Stimulated activated CD8-positive, alpha-beta memory T cell treated with anti-CD3 and anti-CD28 coated beads, Interleukin-15, amount 100 ng/mL, for 1 hour (primary cell): ENCODE measurements at places on chromosomes 16 and 17.

- no peak for DNase-seq
Measured at GRCh38 chr16:5393070-5393469, 295.5 kb upstream of the EEF2KMT start.

GRCh38 chr17:4389079-4389478 lies 22.6 kb upstream of the UBE2G1 start:
- no peak for DNase-seq

DNA sequence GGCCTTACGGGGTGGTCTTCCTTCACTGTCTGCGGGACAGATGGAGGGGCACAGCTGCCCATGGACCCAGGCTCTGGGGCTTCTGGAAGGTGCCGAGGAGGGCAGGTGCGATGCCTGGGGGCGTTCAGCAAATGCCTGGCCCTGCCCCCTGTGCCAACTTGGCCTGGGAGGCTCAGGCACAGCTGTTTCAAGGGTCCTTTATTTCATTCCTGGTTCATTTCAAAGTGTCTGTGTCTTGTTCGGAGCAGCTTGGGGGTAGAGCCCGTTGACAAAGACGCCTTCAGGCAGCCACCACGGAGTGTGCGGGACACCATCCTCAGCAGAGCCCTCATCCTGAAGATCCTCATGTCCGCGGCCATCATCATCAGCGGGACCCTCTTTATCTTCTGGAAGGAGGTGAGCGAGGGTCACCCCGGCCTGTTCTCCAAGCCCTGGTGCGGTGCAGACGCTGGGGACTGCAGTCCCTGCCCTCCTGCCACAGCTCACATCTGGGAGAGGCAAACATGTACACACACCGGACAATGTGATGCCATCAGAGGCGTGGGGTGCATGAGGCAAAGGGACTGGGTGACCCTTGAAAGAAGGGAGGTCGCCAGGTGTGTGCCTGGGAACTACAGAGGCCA lies 43.9 kb downstream of the MEAK7 start:
- no peak for DNase-seq

DNA sequence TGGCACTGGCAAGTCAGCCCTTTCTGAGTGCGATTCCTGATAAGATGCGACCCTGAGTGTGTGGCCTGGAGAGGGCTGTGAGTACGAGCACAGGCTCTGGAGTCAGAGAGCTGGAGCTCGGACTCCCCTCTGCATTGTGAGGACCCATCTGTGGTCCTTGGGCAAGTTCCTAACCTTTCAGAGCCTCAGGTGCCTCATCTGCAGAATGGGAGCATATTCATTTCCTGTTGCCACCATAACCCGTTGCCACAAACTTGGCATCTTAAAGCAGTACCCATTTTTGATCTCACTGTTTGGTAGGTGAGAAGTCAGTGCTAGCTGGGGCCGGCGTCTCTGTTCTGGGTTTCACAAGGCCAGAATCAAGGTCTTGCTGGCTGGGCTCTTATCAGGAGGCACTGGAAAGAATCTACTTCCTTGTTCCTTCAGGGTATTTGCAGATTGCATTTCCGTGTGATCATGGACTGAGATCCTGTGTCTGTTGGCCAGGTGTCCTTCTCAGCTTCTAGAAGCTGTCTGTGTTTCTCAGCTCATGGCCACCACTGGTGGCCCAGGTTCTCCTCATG lies 20.2 kb downstream of the KNOP1 start:
- no peak for DNase-seq

DNA sequence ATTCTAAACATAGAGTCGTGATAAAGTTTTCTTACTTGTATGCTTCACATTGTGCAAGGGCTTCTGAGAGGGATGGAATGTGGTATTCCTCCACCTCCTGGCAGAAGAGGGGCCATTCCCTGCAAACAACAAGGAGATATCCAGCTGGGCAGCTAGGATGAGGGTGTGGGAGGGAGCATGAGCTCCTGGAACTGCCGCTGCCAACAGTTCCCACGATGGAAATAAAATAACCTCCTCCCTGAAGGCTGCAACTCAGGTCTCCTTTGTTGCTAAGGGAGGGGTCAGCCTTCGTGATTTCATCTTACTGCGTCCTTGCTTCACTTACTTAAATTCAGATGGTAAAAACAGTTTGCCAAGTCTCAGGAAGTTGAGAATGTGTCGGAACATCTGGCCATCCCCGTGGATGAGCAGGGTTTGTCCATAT lies 15.6 kb downstream of the PLEKHG4 start:
- no peak for DNase-seq

DNA sequence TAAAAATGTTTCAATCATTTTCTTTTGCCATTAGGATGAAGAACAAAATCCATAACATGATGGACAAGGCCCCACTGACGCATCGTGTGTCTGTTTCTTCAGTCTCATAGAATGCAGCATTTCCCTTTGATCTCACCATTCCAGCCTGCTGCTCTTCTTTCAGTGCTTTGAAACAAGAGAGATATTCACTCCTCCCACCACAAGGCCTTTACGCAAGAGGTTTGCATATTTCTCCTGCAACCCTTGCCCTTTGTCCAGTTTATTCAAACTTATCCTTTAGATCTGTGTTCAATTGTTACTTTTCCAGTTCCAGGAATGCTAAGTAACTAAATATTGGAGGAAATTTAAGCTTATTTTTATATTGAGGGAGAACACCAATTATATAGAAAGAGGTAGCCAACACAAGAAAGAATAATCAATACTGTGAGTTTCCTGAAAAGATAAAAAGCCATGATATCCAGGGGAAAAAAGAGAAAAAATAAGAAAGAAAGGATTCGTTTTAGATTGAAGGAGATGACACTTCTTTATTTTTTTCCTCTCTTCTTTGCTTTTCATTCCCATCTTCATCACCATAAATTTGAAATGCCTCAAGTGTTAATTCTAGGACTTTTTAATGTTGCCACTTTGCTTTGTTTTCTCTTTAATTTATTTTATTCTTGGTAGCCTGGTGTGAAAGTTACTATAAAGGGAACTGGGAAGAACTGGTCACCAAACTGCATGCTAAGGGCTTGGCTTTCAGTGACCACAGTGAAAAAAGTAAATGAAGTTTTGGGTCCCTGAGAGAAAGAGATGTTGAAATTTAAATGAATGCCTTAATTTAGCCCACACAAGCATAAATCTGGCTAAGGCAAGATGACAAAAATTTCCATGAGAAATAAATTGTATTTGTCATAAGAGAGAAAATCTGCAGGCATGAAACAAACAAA lies 102.1 kb downstream of the KIF2B start:
- DNase-seq, result no peak

- DNase-seq, result no peak
Measured at GRCh38 chr16:58234831-58235595, 37.1 kb upstream of the CSNK2A2 start.

- no peak for DNase-seq
Measured at GRCh38 chr16:79302731-79303130, 297.8 kb downstream of the MAF start.

- DNase-seq, result no peak
Measured at GRCh38 chr16:23570992-23571632, 13.6 kb downstream of the UBFD1 start.

GRCh38 chr17:67999291-67999911 lies 3.1 kb upstream of the C17orf58 start:
- DNase-seq, result no peak

- no peak for DNase-seq
Measured at GRCh38 chr17:6461792-6462524, 17.7 kb downstream of the PIMREG start.

DNA sequence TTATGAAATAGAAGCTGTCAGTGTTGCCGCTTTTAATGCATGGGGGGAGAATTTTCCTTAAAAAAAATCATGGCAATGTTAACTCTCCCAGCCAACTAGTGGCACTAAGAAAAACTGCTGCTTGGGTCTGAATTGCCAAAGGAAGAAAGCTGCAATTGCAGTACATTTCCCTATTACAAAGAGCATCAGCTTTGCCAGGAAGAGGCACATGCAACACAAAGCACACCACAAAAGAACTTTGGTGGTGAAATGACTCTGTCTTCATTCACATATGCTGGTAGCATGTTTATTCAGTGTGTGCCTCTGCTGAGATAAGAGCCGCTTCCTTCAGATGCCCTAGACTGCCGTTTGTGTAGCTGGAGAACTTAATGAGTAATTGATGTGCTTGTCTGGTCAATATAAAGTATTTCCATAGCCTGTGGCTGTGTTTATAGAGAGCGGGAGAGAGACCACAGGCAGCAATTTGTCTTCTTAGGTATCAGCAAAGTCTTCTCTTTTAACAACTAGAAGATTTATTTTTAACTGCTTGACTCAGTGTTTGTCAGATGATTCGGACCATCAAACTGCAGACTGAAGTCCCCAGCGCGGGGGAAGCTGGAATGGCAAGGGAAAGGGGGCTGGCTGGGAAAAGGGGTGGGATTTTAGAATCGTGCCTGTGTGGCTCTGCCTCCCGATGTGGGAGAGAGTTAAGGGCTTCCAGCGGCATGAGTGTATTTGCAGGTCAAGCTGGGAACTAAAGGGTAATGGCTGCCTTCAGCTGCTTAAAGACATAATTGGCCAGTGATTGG lies 115.1 kb downstream of the MRTFB start:
- no peak for DNase-seq

GRCh38 chr16:4745274-4745569 lies 10.9 kb downstream of the DNAAF8 start:
- no peak for DNase-seq

GRCh38 chr16:12906271-12906670 lies 4.9 kb downstream of the SHISA9 start:
- no peak for DNase-seq

- DNase-seq, result no peak
Measured at GRCh38 chr16:50578137-50578536, 29.9 kb downstream of the NKD1 start.

GRCh38 chr16:6016530-6017184 lies 919.1 kb upstream of the EEF2KMT start:
- DNase-seq, result no peak

GRCh38 chr17:16100737-16101400 lies 101.2 kb downstream of the TTC19 start:
- no peak for DNase-seq

GRCh38 chr17:44904001-44904984 lies 5.0 kb upstream of the EFTUD2 start:
- no peak for DNase-seq

DNA sequence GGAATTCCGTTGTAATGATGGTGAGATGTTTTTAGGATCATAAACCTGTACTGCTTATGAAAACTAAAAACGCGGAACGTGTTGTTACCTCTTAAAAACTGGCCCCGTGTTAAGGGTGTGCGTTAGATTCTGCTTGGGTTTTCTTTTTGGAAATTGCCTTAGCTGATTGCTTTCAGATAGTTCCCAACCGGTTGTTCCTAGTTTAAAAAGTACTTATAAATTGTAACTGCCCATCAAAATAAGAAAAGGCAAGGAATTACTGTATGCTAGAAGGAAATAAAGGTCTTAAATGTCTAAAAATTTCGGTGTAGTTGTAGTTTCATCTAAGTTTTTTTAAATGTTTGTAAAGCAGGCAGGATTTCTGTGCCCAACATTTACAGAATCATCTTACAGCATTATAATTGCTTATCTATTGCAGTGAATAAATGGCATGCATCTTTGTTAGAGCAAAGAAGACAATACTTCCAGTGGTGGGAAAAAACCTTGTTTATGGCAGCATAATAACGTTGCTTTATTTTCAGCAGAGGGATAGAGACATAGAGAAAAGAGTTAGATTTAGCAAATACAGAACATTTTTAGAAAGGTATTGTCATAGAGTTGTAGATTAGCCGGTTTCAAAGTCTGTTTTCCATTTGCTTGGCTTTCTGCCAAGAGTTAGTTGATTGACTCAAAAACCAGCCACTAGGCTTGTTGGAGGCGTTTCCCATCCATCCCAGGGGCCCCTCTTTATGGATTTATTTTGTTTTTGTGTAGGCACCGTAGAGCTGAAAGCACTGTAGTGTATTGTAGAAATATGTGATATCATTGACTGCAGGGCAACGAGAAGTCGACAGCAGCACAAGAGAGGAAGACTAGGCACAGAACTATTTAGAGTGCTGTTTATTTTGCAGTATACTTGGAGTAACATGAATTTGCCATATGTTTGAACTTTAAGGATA lies 1.7 kb downstream of the PPM1D start:
- no peak for DNase-seq

GRCh38 chr16:53510704-53511070 lies 7.7 kb upstream of the AKTIP start:
- DNase-seq, result no peak

- no peak for DNase-seq
Measured at GRCh38 chr17:8066841-8067775, 20.4 kb downstream of the ALOX12B start.

DNA sequence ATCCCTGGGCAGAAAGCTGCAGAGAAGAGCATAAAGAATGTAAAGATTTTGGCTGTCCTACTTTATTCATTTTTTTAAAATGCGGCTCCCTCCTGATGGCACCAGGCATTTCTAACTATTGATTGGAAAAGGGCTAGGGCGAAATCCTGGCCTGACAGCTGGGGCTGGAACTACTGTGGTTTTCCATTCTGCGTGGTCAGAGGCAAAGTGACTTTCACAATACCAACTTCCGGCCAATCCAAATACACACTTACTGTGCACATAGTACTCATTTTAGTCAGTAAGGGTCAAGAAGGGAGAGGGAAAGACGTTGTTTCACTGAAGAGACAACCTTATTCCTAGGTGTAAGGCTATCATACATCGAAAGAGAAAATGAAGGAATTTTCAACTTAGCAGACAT lies 113.8 kb upstream of the PMFBP1 start:
- DNase-seq, result no peak

- DNase-seq, result no peak
Measured at GRCh38 chr16:11076259-11077018, 132.1 kb downstream of the CLEC16A start.
